Activated CD4-positive, alpha-beta memory T cell treated with anti-CD3 and anti-CD28 coated beads, Interleukin-2, amount 10 ng/mL, durations not matched to agents 7 days and 5 days (primary cell): ENCODE measurements at places on chromosomes 1 and 21. TPM values are rescaled to one million over a fixed set of nuclear protein-coding genes. Genes with fewer than 3 reads are reported as not detected.

GRCh38 chr1:168297019-168297730, 16.5 kb downstream of the TBX19 start:
- no peak for DNase-seq

GRCh38 chr1:153670257-153670858, 435 bp downstream of the ILF2 start:
- no peak for DNase-seq

GRCh38 chr21:29509121-29509520, 210.4 kb downstream of the BACH1 start:
- DNase-seq, result no peak

DNA sequence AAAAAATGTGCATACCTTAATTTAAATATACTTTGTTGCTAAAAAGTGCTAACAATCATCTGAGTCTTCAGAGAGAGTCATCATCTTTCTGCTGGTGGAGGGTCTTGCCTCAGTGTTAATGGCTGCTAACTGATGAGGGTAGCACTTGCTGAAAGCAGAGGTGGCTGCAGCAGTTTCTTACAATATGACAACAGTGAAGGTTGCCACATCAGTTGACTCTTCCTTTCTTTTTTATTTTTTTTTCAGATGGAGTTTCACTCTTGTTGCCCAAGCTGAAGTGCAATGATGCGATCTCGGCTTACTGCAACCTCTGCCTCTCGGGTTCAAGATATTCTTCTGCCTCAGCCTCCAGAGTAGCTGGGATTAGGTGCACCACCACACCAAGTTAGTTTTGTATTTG, 2.6 kb upstream of the CFAP45 start:
- DNase-seq, result no peak

DNA sequence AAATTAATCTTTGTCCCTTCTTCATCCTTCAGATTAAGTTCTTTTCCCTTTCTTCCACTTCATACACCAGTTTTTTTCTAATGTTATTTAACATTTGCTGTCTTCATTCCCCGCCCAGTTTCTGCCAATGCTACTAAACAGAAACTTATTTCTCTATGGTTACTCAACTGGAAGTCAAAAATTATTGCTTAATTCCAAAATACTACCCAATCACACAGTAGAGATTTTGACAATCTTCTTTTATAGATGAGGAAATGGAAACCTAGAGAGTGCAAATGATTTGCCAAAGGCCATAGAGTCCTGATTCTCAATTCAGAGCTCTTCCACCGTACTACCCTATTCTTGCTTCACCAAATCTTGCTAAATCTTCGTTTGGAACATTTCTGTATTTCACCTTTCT, 58.1 kb upstream of the SH3GLB1 start:
- no peak for DNase-seq

GRCh38 chr1:56081173-56081572, 498.2 kb downstream of the PLPP3 start:
- DNase-seq, result no peak

DNA sequence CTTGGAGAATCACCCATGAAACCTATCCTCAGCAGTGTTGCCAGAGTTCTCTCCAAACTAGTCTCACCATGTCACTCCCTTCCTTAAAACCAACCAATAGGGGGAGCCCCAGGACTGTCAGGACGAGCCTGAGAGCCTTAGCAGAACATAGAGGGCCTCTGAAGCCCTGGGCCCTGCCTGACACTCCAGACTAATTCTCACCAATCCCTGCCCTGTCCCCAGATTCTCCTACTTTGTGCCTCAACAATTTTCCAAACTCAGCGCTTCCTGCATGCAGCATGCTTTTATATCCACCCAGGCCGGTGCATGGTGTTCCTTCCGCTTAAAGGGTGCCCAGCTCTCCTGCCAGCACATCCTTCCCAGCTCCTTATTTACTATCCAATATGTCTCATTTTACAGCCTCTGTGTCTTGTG, 42.7 kb downstream of the HSD3B1 start:
- peak; percentile 17 for DNase-seq

GRCh38 chr1:99655376-99655775, 9.5 kb downstream of the PALMD start:
- no peak for DNase-seq

The RBP7 gene
- not detected for total RNA-seq

The ATP1A4 gene
- not detected for total RNA-seq

The TEKT2 gene
- total RNA-seq, result not detected
